Activated T-helper 1 cell treated with anti-CD3 and anti-CD28 coated beads, Interleukin-12 subunit alpha, Interleukin-12 subunit beta, Interleukin-2, Interleukin-4 antibody, amounts not matched to agents 30 ng/mL and 10 ng/mL and 1 ng/mL, durations not matched to agents 14 hours and 24 hours and 36 hours (primary cell): ENCODE measurements at places on chromosomes 1 and 21. TPM values are rescaled to one million over a fixed set of nuclear protein-coding genes. Genes with fewer than 3 reads are reported as not detected.

DNA sequence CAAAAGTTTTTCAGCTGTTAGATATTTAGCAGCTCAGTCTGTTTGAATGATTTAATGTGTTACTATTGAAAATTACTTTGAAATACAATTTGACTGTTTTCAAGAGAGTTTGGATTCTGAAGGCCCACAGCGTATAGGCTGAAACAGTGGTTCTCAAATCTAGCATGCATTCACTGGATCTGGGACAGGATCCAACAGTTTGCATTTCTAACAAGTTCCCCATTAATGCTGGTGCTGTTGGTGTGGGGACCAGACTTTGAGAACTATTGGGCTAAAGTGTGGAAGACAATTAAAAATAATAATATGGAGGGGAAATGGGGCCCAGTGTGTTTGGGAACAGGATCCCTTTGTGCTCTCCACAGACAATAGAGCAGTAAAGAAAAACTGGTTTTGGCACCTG is 31.9 kb downstream of the ITSN1 start:
- no peaks in the 10 kb centered on the region for H3K4me1 ChIP-seq
- no peaks in the 10 kb centered on the region for H3K36me3 ChIP-seq
- no peak overlapping the region for H3K4me3 ChIP-seq
- H3K27ac ChIP-seq, result no peak overlapping the region

The FAM72D gene
- total RNA-seq, result 7.8 and 8.7 TPM in 2 replicates

DNA sequence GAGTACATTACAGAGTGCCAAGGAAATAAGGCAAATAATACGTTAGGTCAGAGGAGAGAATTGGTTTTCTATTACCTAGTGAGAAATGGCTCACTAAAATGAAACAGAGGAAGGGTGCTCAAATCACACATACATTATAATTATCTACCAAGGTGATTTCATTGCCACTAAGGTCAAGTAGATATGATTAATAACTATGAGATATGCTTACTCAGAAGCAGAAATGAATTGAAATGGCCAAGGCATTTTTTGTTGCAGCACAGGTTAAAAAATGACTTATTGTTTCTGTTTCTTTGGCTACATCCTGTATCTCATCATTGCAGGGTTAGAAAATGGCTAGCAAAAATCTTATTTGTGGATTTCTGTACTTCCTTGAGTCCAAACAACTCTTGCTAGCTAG is 154.5 kb upstream of the GORAB start:
- H3K4me1 ChIP-seq, result no peaks in the 10 kb centered on the region
- H3K36me3 ChIP-seq, result no peaks in the 10 kb centered on the region
- H3K4me3 ChIP-seq, result no peak overlapping the region
- H3K27me3 ChIP-seq, result no peaks in the 10 kb centered on the region

The S100A3 gene
- not detected in 2 replicates for total RNA-seq

- no peaks in the 10 kb centered on the region for H3K27me3 ChIP-seq
- H3K27ac ChIP-seq, result peak overlapping the region; percentile 84
- H3K4me1 ChIP-seq, result peaks cover 71% of the 10 kb centered on the region
- no peak for DNase-seq
- H3K36me3 ChIP-seq, result peaks cover 12% of the 10 kb centered on the region
- H3K4me3 ChIP-seq, result peak overlapping the region; percentile 63
Observed at GRCh38 chr1:89630048-89630447, 2.9 kb upstream of the LRRC8C start.

DNA sequence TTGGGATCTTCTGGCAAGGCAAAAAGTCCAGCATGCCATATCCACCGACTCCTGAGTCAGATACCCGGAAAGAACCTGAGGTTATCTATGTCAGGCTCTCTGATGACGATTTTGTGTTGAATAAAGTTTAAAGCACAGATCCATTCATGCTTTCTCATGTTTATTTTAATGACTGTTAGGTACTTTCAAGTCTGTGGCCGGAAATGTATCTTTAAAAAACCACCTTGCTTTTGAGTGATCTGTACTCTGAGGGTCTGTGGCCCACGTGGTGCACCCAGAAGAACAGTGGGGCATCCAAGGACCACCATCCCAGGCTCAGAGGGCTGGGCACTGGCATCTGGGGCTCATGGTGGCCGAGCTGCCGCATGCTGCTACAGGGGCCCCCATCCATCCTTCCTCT is 30.1 kb upstream of the VASH2 start:
- H3K27ac ChIP-seq, result no peak overlapping the region
- H3K27me3 ChIP-seq, result peaks cover 20% of the 10 kb centered on the region
- DNase-seq, result no peak
- H3K4me3 ChIP-seq, result no peak overlapping the region
- no peaks in the 10 kb centered on the region for H3K36me3 ChIP-seq

GRCh38 chr1:68811806-68812205 is 314.9 kb upstream of the DEPDC1 start:
- H3K27me3 ChIP-seq, result no peaks in the 10 kb centered on the region
- H3K27ac ChIP-seq, result no peak overlapping the region
- no peak overlapping the region for H3K4me3 ChIP-seq
- H3K36me3 ChIP-seq, result no peaks in the 10 kb centered on the region

DNA sequence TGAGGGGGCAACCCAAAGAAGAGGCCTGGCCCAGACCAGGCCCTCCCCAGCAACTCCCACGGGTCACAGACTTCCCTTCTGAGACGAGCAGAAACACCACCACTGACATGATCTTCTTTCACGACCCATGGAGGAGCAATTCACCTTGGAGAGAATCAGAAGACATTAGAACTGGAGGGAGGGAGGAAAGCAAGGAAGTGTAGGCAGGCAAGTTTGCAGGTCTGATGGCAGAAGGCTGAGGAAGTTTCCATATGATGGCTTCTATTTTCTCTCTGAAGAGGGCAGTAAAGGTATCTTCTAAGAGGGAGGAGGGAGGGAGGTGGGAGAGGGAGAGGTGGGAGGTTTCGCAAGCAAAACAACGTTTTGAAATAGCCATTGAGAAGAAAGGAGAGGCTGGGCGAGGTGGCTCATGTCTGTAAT is 1.4 kb upstream of the UBXN10 start:
- peaks cover 4% of the 10 kb centered on the region for H3K27me3 ChIP-seq
- peaks cover 18% of the 10 kb centered on the region for H3K36me3 ChIP-seq
- no peak for DNase-seq
- peak overlapping the region; percentile 83 for H3K27ac ChIP-seq
- H3K4me1 ChIP-seq, result peaks cover 72% of the 10 kb centered on the region

- no peaks in the 10 kb centered on the region for H3K27me3 ChIP-seq
- peak within 1 kb of the TSS; percentile 55 for H3K27ac ChIP-seq
- peak; percentile 85 for DNase-seq
- peak within 1 kb of the TSS; percentile 68 for H3K4me3 ChIP-seq
- peaks cover 25% of the 10 kb centered on the region for H3K4me1 ChIP-seq
- H3K36me3 ChIP-seq, result peaks cover 18% of the 10 kb centered on the region
Observed at GRCh38 chr1:220094016-220094911, at the start of gene IARS2. Gene IARS2 (plus strand): TSS chr1:220094132. CDS start chr1:220094217, 85 bp downstream.

- no peaks in the 10 kb centered on the region for H3K4me1 ChIP-seq
- H3K27ac ChIP-seq, result no peak overlapping the region
- no peak overlapping the region for H3K4me3 ChIP-seq
- no peaks in the 10 kb centered on the region for H3K36me3 ChIP-seq
- H3K27me3 ChIP-seq, result no peaks in the 10 kb centered on the region
Observed at GRCh38 chr21:39094087-39094780, 89.0 kb downstream of the PSMG1 start.

GRCh38 chr1:55418208-55419000 is 203.2 kb upstream of the USP24 start:
- no peaks in the 10 kb centered on the region for H3K36me3 ChIP-seq
- DNase-seq, result no peak
- no peak overlapping the region for H3K27ac ChIP-seq
- H3K4me3 ChIP-seq, result no peak overlapping the region
- peaks cover 5% of the 10 kb centered on the region for H3K27me3 ChIP-seq

GRCh38 chr21:44855572-44855971 is 17.9 kb downstream of the PTTG1IP start:
- no peak for DNase-seq
- H3K27ac ChIP-seq, result no peak overlapping the region
- H3K4me3 ChIP-seq, result no peak overlapping the region

DNA sequence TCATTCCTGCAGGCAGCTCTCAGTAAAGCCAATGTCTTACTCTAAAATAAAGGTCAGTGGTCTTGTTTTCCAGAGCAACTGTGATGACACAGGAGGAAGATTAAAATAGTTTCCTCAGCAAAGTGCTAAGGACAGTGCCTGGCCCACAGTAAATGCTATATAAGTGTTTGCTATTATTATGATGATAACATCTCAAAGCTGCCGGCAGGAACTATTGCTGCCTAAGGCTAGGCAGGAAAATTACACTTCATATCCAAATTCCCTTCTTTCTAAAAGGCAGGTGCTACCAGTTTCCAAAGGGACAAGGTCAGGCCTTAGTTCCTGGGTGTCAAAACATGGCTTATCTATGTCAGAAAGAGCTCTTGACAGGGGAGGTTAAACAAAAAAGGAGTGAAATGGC is 401.3 kb downstream of the HHAT start:
- no peak overlapping the region for H3K27ac ChIP-seq
- no peak for DNase-seq
- H3K4me3 ChIP-seq, result no peak overlapping the region
- no peaks in the 10 kb centered on the region for H3K36me3 ChIP-seq
- no peaks in the 10 kb centered on the region for H3K4me1 ChIP-seq

- H3K27ac ChIP-seq, result no peak overlapping the region
- H3K4me3 ChIP-seq, result no peak overlapping the region
Observed at GRCh38 chr1:198778049-198778448, 139.2 kb downstream of the PTPRC start.

GRCh38 chr1:42017259-42017658 is 98.5 kb upstream of the HIVEP3 start:
- DNase-seq, result no peak
- no peaks in the 10 kb centered on the region for H3K27me3 ChIP-seq
- H3K36me3 ChIP-seq, result peaks cover 12% of the 10 kb centered on the region
- no peak overlapping the region for H3K27ac ChIP-seq

GRCh38 chr21:42578034-42578433 is 64.4 kb downstream of the SLC37A1 start:
- H3K27ac ChIP-seq, result no peak overlapping the region
- H3K4me3 ChIP-seq, result no peak overlapping the region
- DNase-seq, result no peak
- no peaks in the 10 kb centered on the region for H3K27me3 ChIP-seq

The CR2 gene
- total RNA-seq, result not detected in 2 replicates

DNA sequence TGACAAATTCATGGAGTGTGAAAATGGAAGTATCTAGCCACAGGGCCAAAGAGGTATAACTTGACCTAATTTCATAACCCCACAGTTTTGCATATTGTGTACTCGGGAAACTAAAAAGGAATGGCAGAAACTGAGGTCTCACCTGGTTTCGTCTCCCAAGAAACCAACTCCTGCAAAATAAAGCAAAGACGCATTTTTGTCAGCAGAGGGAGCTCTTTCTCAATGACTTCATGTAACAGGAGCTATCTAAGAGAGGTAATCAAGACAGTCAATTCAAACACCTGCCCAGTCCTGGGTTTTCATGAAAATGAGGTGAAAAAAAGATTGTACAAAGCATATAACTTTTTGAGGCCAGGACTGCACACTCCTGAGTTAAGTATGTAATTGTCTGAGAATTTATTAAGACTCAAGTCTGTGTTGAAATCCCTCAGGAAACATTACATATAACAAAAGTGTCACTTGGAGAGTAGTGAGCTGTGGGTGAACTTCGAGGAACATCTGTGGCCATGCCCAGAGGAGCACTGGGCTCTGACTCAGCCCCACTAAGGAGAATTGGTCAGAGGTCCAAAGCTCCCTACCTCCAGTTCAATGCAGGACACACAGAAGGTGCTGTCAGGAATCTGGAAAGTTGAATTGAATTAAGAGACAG is 17.6 kb downstream of the FCRL4 start:
- peak; percentile 2 for DNase-seq
- H3K4me1 ChIP-seq, result no peaks in the 10 kb centered on the region
- H3K27me3 ChIP-seq, result peaks cover 16% of the 10 kb centered on the region
- no peak overlapping the region for H3K27ac ChIP-seq
- H3K4me3 ChIP-seq, result no peak overlapping the region

DNA sequence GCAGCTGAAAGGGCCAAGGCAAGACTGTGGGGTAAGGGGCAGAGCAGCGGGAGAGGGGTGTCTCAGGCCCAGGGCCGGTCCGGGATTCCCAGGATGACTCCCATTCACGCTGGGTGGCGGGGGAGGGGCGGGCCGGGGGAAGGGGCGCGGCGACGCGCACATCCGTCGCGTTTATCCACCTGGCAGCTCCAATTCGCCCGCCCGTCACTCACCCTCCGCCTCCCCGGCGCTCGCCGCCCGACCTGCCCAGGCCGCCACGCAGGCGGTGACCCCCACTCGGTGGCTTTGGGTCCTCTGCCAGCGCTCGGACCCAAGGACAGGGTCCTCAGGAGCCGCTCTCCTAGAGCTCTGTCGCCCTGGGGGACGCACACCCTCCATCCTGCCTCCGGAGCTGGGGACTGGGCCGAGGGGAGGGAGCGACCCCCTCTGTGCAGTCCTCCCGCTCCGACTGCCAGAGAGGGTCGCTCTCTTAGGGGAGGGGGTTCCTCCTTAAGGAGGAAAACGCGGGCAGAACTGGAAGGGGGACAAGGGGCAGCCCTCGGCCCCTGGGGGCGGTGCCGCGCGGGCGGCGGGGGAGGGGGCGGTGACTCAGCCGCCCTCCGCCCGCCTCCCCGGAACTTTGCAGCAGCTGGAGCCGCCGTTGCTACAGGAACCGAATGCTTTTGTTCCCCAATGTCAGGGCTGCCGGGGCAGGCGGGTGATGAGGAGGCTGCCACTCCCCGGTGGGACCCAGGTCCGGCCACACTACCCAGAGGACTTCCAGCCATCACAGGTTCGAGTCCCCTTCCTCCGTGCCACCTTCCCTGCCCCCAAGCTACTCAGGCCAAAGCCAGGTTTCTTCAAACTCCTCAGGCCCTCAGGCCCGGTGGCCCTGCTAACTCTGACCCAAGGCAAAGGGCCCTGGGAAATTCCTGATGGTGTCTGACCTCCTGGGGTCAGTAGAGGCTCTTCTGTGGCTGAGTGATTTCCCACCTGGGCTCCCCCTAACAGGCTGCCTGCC is 3.4 kb downstream of the ADGRB2 start:
- H3K4me3 ChIP-seq, result peak overlapping the region; percentile 54
- peak; percentile 59 for DNase-seq
- H3K27ac ChIP-seq, result no peak overlapping the region
- H3K27me3 ChIP-seq, result peaks cover 50% of the 10 kb centered on the region
- peaks cover 25% of the 10 kb centered on the region for H3K4me1 ChIP-seq
- no peaks in the 10 kb centered on the region for H3K36me3 ChIP-seq

The ATP5PO gene
- total RNA-seq, result 168 and 176 TPM in 2 replicates

GRCh38 chr1:1406101-1406820 is 832 bp downstream of the MRPL20 start:
- no peak for DNase-seq
- H3K27ac ChIP-seq, result peak overlapping the region; percentile 87
- peak overlapping the region; percentile 95 for H3K4me3 ChIP-seq
- H3K36me3 ChIP-seq, result peaks cover 36% of the 10 kb centered on the region
- H3K27me3 ChIP-seq, result peaks cover 2% of the 10 kb centered on the region

- no peaks in the 10 kb centered on the region for H3K36me3 ChIP-seq
- H3K27ac ChIP-seq, result no peak overlapping the region
- H3K4me3 ChIP-seq, result no peak overlapping the region
- DNase-seq, result no peak
Observed at GRCh38 chr21:23639721-23640120, 1967.6 kb downstream of the MRPL39 start.

DNA sequence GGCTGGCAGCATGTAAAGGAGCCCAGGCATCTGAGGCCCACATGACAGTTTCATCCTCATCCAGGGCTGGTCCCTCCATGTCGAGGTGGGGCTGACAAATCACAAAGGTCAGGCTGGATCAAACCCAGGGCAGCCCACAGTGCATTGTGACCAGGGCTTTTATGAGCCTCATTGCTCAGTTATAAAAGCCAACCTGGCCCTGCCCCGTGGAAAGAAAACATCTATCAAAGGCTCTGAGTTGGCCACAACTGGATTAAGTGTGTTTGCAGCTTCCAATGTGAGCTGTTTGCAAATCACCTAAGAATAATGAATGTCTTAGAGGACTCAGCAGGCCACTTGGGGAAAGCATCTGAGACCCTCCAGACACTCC is 45.4 kb downstream of the GRHL3 start:
- peaks cover 40% of the 10 kb centered on the region for H3K4me1 ChIP-seq
- H3K27me3 ChIP-seq, result no peaks in the 10 kb centered on the region
- no peak overlapping the region for H3K4me3 ChIP-seq

The MFAP2 gene
- not detected in 2 replicates for total RNA-seq
